ENCODE measurements at places on chromosomes 16 and 17.

DNA sequence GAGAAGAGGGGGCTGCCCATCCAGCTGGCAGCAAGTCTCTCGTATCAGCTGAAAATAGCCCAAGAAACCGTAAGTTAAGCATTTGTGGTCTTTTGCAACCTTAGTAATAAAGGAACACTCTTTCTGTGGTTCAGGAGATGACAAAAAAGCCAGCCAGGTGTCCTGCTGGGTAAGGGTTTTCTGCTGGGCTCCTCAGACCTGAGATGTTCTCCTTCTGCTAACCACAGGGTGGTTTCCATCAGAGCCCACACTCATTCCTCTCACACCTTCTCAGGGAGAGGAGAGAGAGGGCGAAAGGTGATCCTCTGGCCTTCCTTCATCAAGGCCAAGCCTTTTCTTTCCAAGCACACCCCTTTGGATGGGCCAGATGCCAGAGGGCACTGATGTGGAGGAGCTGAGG lies 70.7 kb downstream of the TEX14 start:
- no peak for DNase-seq

DNA sequence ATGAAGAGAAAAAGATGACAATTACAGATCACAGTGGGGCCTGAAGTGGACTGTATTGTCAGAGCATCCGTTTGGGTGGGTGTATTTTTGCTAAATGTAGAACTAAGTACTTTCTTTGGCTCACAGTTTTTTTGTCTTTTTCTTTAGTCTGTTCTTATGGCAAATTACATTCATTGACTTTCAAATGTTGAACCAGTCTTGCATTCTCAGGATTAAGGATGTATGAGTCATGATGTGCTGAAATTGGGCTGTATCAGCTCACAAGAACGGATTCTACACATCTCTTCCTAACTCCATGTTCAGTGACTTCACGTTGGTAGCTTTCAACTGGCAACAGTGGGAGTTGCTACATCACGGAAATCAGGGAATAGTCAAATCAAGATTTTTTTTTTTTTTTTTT lies 66.5 kb downstream of the TEX2 start:
- no peak for DNase-seq

GRCh38 chr17:55451203-55451641 lies 29.6 kb upstream of the MMD start:
- DNase-seq = no peak

- no peak for DNase-seq
Measured at GRCh38 chr17:50737118-50737698, 17.8 kb downstream of the LUC7L3 start.

DNA sequence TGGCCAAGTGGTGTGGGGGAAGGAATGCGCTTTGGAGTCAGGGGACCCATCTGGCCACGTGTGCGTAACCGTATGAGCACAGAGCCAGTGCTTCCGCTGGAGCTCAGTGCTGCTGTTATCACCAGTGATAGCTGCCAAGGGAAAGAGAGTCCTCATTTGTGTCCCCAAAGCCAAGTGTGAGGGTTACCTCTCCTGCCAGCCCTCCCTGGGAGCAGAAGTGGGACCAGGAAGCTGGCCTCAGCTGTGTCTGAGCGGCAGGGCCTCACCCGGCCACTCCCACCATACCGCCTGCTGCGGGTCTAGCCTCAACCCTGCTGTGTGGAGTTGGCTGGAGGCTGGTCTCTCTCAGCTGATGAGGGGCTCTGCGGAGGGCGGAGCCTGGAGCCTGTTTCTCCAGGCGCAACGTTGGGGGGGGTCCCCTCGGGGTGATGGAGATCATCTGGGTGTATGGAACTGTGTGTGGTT lies 44.5 kb downstream of the MEAK7 start:
- DNase-seq = no peak

GRCh38 chr16:60181536-60181935 lies 1447.4 kb upstream of the GOT2 start:
- DNase-seq = no peak

DNA sequence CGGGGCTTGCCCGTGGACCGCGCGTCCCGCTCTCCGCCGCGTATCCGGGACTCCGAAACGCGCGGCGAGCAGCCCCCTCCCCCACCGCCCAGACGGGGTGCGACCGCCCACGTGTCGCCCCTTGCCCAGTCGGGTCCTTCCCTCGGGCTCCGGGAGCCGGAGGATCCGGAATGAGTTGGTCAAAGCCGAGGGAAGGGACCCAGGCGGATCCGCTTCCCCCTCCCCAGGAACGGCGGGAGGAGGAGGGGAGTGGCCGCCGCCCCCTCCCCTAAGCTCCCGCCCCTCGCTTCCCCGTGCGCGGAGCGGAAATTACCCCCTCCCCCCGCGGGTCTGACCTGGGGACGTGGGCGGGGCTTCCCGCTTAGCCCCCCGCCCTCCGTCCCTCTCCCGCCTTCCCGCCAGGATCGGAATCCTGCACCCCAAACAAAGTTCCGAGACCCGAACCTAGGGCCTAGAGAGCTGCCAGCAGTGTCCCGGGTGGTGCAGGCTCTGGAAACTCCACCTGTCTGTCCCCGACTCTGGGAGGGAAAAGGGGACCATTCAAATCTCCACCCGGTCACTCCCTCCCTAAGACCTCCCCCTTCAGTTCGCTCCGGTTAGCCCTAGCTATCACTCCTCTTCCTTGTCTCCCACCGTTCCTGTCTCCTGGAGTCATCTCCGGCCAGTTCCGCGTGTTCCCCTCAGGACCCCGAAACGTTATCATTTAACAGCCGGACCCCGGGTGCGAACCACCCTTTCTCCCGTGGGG lies 1.0 kb upstream of the IGF2BP1 start:
- no peak for DNase-seq

DNA sequence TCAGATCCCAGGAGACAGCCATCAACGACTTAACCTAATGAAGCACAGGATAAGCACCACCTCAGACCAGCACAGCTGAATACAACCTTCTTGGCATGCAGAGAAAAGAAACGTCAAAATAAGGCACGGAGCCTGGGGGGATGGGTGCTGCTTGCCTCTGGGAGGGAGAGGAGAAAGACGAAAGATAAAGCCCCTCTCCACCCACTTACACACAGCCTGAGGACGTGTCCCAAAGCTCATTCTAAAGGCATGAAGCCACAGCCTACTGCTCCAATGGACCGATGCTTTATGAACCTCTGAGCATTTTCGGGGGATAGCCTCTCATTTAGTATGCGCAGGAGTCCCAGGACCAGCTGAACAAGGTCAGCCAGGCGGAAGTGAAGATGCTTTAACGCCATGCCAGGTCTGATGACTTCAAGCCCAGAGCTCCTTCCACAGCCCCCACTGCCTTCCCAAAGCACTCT lies 31.1 kb downstream of the ST3GAL2 start:
- DNase-seq = no peak

- DNase-seq = no peak
Measured at GRCh38 chr17:77419547-77420094, 278.9 kb downstream of the SEC14L1 start.

DNA sequence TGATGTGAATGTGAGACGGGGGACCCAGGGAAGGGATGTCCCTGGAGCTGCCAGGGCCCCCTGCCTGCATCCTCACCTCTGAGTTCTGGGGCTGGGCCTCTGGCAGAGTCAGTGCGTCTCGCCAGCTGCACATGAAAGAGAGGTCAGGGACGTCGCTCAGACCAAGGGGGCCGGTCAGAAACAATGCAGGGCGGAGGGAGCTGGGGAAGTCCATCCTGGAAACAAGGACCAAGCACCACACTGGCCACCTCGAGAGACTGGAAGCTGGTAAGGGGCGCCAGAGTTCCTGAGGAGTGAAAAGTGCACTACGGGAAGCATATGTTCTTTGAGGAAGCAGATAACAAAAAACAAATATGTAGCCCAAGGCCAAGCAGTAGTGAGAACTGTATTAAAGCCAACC lies 2.1 kb downstream of the TAF1C start:
- no peak for DNase-seq

DNA sequence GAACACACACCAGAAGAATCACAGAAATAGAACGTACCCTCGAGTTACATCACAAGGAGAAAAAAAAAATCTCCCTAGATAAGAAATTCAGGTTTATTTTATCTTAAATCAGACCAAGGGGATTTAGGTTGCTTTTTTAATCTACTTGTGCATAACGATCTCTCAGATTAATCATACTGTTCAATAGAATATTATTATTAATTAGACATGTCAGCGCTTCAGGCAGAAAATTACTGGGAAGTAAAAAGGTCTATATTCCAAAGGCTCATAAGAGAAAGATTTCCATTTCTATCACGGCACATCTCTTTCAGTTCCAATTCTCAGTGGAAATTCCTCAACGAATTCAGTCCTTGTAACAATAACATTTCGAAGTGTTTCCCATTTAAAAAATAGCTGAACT lies 77.7 kb upstream of the PSMD7 start:
- no peak for DNase-seq

DNA sequence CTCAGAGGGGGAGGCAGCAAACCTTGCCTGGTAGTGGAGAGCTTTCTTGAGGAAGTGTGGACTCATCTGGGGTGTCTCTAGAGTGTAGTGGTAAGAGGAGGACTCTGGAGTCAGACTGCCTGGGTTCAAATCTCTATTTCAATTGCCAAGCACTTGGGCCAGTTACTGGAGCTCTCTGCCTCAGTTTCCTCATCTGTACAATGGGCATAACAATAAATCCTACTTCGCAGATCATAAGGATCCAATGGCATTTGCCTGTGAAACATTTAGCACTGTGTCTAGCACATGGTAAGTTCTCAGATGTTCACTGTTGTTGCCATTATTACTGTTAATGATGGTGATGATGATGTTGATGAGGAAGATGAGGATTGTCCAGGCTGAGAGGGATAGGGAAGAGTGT lies 23.6 kb upstream of the WFDC1 start:
- no peak for DNase-seq

DNA sequence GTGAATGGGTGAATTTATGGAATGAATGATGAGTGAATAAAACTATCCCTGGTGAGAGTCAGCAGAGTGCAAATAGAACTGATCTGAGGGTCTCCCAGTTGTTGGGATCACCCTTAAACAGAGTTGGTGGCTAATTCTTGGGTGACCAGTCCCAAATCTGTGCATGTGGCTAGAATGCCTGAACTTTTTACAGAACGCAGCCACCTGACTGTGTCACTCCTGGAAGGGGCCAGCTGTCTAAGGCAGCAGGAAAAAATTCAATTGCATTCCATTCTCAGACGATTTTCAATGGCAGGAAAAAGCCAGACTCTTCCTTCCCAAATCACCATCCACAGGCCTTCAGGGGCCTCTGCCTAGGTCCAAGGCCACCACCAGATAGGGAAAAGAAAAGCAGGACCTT lies 43.5 kb downstream of the BEAN1 start:
- no peak for DNase-seq

DNA sequence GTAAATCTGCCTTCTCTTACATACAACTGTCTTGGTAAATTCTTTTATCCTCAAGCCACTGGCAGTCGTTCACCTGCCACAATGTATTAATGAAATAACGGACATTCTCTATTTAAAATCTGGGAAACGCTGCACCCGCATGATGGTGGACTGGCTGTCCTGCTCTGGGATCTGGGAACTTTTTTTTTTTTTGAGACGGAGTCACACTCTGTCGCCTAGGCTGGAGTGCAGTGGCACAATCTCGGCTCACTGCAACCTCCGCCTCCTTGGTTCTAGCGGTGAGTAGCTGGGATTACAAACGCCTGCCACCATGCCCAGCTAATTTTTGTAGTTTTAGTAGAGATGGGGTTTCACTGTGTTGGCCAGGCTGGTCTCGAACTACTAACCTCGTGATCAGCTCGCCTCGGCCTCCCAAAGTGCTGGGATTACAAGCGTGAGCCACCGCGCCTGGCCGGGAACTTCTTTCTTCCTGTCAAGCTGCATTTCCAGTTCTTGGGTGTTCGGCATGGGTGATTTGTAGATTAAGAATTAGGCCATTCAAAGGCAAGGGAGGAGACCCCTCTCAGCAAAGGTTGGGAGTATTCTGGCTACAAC lies 28.3 kb downstream of the PRDM7 start:
- no peak for DNase-seq

DNA sequence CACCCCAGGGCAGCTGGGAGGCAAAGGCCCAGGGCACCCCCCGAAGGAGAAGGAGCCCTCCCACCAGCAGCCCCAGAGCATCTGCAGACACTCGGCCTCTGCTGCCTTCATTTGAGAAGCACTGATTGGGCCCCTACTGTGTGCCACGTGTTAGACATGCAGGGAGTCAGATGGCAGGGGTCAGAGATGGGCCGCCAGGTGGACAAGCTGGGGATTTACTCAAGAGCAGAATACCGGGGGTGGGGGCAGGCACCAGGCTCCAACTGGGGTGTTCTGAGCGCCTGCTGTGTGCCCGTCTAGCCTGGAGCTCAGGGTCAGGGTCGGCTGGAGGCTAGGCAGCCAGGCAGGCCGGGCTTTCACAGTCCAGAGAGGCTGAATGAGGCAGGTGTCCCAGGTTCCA lies 18.7 kb downstream of the TPSG1 start:
- DNase-seq = no peak

DNA sequence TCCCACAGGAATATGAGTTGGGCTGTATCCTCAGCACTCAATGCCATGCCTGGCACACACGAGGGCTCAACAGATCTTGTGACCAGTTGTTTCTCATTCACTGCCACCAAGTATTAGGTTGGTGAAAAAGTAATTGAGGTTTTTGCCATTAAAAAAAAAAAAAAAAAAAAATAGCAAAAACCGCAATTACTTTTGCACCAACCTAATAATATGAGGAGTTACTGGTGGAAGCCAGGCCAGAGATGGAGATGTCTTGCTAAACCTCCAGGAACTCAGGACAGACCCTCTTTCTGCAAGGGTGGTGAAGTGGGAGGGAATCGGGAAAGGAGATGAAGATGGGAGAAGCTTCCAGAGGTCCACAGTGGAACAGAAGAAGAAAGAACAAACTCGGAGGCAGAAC lies 124.6 kb downstream of the DYNLRB2 start:
- no peak for DNase-seq

GRCh38 chr16:56137269-56137668 lies 54.0 kb upstream of the GNAO1 start:
- no peak for DNase-seq

DNA sequence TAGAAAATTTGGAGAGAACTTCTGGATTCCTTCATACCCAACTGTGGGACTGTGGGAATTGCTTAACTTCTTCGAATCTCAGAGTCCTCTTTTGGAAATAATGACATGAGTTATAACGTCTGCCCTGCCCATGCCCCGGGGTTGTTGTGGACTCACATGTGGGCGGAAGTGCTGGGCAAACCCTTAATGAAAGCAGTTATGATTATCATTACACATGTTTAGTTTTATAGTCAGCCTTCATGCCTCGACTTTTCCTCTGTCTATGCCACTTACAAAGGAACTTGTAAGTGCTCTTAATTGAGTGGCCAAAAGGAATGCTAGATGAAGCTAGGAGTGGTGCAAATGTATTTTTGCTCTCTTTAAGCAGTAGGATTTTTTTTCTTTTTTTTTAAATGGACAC lies 3.9 kb downstream of the KRT27 start:
- DNase-seq = no peak

Data from CD4-positive, alpha-beta T cell treated with Interferon gamma for 1 hour (primary cell).